ENCODE measurements at places on chromosomes 4 and X. TPM values are rescaled to one million over a fixed set of nuclear protein-coding genes. Genes with fewer than 3 reads are reported as not detected.

Gene P2RY8
- total RNA-seq, result not detected

Gene RHOXF1
- total RNA-seq, result not detected

Gene SERTM2
- total RNA-seq, result not detected

Gene ACOX3
- 26.0 TPM for total RNA-seq

Gene MECP2
- total RNA-seq, result 13.1 TPM

Gene ITIH6
- not detected for total RNA-seq

Gene LINC00632
- total RNA-seq, result 2.4 TPM

Gene HTR2C
- total RNA-seq, result not detected

Gene P2RY4
- total RNA-seq, result not detected

Gene ERVMER34-1
- not detected for total RNA-seq

Gene PDGFRA
- 529 TPM for total RNA-seq

Gene AMER1
- 1.1 TPM for total RNA-seq

Gene MAGEB10
- not detected for total RNA-seq

Gene KIT
- under 0.01 TPM for total RNA-seq

Gene ZFYVE28
- total RNA-seq, result 9.9 TPM

Gene ADH1A
- 0.16 TPM for total RNA-seq

Gene ZNF185
- total RNA-seq, result 1.7 TPM

Gene FAM184B
- not detected for total RNA-seq

Gene MAPK10
- 39.9 TPM for total RNA-seq

Gene UCHL1
- total RNA-seq, result 301 TPM

Gene MSN
- 120 TPM for total RNA-seq

Gene ARHGEF38
- not detected for total RNA-seq

Gene EOLA2
- total RNA-seq, result 11.7 TPM

Gene MAOA
- total RNA-seq, result 7.0 TPM

Gene EFHC2
- total RNA-seq, result 0.95 TPM

Gene DIPK2B
- total RNA-seq, result not detected

Gene ZNF280C
- total RNA-seq, result 1.9 TPM

Gene MAGEA6
- not detected for total RNA-seq

Gene IL2RG
- not detected for total RNA-seq

Gene DCLK2
- 4.8 TPM for total RNA-seq

Gene CCDC110
- total RNA-seq, result 2.0 TPM

Gene RAB9B
- 1.1 TPM for total RNA-seq

Gene TMPRSS11A
- not detected for total RNA-seq

Gene CTSO
- 20.3 TPM for total RNA-seq

Gene KLB
- total RNA-seq, result not detected

Gene NOP14
- total RNA-seq, result 17.8 TPM
